ENCODE measurements at places on chromosomes 1 and 21.

GRCh38 chr21:25639551-25640201, 618 bp downstream of the JAM2 start:
- peak; percentile 6 for DNase-seq

GRCh38 chr1:54610601-54611580, 12.4 kb downstream of the FAM151A start:
- DNase-seq: no peak

DNA sequence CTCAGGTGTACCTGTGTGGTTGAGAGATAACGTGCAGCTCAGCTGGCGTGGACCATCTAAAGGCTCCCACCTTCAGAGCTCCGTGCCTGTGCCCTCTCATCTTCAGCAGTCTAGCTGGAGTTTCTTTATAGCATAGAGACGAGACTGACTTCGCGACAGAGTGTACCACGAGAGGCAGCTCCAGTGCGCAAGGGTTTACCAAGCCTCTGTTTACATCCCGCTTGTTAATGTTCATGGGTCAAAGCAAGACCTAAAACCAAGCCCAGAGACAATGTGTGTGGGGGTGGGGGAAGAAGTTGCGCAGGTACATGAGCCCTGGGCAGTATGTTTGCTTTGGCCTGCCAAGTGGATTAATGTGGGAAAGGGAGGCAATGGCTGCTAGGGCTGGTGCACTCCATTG, 15.6 kb downstream of the RHOU start:
- DNase-seq: no peak

DNA sequence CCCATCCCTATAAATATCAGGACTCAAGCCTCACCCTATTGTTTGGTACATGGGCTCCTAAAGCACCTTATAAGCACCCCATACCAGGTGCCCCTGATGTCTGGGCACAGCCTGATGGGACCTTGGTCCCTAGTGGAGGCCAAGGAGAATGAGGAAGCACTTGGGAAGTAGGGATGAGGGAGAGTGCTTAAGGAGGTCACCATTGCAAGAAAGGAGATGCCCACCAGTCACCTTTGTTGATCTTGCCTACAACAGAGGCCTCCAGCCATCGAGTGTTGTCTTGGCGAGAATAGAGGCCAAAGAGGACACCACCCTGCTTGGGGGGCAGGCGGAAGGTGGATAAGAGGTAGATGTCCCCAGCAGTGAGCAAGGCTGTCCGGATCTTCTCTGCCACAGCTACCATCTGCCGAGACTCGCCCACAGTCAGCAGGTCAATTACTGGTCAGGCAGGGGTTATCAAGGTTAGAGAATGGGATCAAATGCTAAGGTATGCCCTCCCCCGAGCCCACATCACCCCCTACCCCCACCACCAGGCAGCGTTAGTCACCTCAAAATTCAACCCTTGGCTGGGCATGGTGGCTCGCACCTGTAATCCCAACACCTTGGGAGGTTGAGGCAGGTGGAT, 1.6 kb downstream of the THBS3 start:
- no peak for DNase-seq

- DNase-seq: no peak
These were observed 7.2 kb upstream of the CCN1 start for GRCh38 chr1:85573322-85573721.

DNA sequence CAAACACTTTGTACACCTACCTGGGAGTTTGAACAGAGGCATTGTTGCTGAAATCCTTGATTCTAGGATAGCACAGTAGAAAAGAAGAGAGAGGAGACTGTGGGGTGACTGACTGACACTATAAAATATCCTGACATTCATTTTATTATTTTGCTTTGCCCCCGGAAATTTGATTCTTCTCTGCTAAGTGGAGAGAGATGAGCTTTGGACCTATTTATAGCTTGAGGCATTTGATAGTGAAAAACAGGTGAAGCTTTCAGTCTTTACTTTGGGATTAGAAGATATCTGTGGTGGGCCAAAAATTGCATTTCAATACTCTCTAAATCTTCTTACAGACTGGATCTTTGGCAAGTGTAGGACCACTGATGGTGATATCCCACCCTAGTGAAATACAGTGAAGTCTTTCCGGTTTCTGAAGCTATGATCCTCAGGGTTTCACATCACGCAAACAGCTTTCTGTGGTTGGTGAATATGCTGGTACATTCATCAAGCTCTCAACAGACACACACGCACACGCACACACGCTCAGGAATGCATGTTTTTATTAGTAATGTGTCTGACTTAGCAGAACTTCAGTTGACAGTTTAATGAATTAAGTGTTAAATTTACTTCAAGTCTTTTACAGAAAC, at the start of gene AMPD1:
Gene AMPD1, minus strand, starts transcription at position 117 of the 629 bp plus-strand sequence. Its CDS starts 75 bp downstream, at position 42.
- peak; percentile 29 for DNase-seq

- no peak for DNase-seq
These were observed 5.5 kb upstream of the SNX27 start for GRCh38 chr1:151606384-151606783.

GRCh38 chr1:151221616-151222015, 23.3 kb downstream of the PIP5K1A start:
- no peak for DNase-seq

DNA sequence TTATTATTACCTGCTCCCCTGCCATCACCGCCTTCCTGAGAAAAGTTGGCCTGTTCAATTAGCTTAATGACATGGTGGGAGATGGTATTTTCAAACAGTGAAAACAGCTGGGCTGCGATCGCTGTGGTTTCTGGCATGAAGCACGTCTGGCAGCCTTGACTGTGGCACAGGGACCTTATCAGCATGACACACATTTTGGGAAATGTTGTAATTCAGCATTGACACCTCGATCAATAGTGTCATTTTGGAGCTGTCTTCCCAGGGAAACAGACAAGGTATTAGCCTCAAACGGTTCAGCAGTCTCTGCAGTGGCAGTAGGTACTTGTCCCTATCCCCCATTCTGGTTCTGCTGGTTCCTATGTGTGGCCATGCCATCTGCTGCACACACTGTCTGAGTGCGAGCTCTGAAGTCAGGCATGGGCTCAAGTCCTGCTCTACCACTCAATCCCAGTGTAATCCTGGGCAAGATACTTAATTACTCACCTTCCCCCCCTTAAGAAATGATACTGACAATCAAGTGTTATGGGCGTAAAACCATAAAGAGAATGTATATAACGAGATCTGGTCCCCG, 154.5 kb upstream of the KCND3 start:
- DNase-seq: no peak

DNA sequence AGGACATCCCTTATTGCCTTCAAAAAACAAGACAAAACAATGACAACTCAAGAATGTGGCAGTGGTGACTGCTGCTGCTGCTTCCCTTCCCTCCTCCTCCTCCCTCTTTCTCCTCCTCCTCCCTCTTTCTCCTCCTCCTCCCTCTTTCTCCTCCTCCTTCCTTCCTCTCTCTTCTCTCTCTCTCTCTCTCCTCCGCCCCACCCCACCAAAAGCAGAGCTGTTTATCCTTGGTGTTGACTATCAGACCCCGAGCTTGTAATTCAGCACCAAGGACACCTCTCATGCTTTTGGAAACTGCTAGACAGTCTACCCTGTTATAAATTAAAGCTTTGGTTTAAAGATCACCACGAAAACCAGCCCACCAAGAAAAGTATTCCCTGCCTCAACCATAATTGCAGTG, 72.4 kb upstream of the IFNAR2 start:
- DNase-seq: no peak

GRCh38 chr1:181985936-181986906, 75.3 kb downstream of the ZNF648 start:
- DNase-seq: no peak

- DNase-seq: peak; percentile 59
These were observed 776 bp downstream of the ITSN1 start for GRCh38 chr21:33642896-33643657.

- peak; percentile 65 for DNase-seq
These were observed 92.5 kb downstream of the LACTBL1 start for GRCh38 chr1:22880174-22880601.

GRCh38 chr1:22131875-22132486, 10.9 kb downstream of the WNT4 start:
- peak; percentile 44 for DNase-seq

DNA sequence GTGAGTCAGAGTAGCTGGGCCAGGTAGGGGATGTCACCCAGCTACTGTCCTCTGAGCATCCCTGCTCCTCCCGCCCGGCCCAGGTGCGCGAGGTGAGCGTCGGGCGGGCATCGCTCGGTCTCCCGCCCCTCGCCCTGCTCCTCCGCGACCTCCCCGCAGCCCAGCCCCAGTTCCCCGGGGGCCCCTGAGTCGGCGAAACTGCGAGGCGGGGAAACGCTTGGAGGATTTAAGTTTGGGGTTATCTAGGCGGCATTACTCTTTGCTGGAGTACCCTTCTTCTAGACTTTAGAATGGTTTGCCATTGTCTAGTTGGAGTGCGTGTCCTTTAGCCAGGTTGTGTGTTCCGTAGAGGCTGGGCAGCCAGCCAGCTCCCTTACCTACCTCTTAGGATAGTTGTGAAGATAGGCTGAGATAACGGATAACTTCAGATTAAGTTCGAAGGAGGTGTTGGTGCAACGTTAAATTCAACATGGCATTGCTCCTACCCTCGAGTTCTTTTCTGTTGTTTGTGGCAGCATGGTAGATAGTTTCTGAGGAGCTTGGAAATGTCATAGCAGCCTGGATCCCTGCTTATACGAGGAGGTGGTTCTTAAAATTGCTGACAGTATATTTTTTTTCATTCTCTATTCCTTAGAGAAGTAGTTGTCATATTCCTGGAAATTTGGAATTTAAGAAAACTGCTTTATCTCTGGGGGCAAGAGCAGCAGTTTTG, 697 bp downstream of the AGO3 start:
- DNase-seq: peak; percentile 37

DNA sequence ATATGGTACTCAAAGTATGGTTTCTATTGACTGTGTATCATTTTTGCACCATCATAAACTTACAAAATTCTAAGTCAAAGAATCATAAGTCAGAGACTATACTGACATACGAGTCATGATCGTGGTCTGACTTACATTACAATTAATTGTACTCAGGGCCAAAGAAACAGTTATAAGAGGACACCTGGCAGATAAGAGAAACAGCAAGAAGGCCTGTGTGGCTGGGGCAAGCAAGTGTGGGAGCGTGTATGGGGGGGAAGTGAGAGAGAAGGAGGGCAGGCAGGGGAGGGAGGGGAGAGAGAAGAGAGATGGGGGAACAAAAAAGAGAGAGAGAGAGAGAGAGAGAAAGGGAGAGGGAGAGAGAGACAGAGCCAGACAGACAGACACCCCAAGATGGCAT, 70.9 kb downstream of the RERE start:
- DNase-seq: no peak

- peak; percentile 12 for DNase-seq
These were observed 86.6 kb downstream of the PTBP2 start for GRCh38 chr1:96808191-96808590.

GRCh38 chr1:245622332-245623014, 467.7 kb downstream of the KIF26B start:
- DNase-seq: no peak

DNA sequence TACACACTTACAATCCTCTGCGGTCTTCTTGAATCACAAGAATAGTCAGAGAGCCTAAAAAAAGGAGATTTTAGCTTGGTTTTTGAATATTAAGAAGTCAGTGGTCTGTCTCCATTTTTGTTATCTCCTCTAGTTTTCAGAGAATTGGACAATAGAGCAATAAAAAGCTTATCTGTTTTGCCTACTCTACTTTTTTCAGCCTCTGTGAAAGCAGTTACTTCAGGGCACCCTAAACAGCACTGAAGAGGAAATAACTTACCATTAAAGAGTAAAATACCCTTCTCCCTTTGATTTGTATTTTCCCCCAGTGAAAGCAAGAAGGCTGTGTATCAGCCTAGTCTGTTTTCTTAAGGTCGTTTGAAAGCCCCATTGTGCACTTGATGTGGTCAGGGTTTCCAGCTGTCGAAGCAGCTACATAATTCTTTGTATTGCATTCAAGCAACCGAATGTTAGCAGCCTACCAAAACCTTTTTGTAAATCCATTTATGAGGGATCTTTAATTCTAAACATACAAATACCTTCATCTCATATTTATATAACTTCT, 1.0 kb downstream of the NTMT2 start:
- DNase-seq: no peak

DNA sequence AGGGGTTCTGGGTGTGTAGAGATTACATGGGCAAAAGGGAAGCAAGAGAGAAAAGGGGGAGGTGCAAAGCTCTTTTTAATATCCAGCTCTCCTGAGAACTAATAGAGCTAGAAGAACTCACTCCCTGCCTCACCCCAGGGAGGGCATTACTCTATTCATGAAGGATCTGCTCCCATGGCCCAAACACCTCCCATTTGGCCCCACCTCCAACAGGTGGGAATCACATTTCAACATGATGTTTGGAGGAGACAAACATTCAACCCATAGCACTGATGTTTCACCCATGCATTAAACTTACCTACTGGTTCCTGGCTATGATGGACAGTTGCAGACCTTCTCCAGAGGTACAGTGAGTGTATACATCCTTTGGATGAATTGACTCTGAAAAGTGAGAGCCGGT, 7.3 kb upstream of the JUN start:
- DNase-seq: no peak

- no peak for DNase-seq
These were observed 86.9 kb downstream of the GRIK3 start for GRCh38 chr1:36947384-36947783.

DNA sequence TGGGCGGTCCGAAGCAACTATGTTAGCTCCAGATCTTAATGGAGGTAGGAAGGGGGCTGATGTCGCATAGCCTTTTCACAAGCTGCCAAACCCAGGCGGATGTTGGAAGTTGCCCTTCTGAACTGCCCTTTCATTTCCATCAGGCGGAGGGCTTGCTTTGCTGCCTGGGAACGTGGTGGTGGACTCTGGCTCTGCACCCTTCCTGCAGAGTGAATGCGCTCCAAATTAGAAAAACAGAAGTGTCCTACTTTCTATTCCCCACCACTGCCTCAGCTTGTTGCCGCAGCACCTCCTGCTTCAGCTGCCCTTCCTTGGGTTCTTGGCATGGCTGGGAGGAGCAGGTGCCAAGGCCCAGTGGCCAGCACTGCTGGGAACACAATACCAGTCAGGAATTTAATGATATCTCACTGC, 60.6 kb downstream of the AK4 start:
- no peak for DNase-seq

Measured in mesenchymal stem cell (in vitro differentiated cells and primary cell).